Stimulated activated memory B cell treated with anti-CD40 and anti-IgM and Interleukin-4, amounts not matched to agents 10 μg/mL and 1 μg/mL and 100 μg/mL, for 72 hours (primary cell): ENCODE measurements at places on chromosomes 6 and 20.

DNA sequence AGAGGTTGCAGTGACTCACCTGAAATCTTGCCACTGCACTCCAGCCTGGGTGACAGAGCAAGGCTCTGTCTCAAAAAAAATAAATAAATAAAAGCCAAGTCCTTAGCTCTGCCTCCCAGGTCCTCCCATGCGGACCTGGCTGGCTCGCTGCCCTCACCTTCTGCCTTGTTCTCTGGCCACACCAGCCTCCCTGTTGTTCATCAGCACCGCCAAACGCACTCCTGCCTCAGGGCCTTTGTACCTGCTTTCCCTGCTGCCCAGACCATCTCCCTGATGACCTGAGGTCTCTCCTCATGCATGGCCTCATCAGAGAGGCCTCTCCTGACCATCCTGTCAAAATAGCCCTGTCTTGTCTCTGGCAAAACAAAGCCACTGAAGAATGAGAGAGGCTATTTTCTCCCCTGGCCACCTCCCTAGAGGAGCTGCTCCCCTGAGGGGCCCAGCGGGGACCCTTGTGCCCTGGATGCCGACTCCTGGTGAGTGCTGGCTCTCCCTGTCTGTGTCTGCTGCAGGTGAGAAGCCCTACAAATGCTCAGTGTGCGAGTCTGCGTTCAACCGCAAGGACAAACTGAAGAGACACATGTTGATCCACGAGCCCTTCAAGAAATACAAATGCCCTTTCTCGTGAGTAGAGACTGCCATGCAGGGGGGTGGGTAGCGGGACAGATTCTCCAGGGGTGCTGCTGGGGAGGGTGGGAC, 22.6 kb upstream of the CHMP4B start:
- ATAC-seq, result no peak

DNA sequence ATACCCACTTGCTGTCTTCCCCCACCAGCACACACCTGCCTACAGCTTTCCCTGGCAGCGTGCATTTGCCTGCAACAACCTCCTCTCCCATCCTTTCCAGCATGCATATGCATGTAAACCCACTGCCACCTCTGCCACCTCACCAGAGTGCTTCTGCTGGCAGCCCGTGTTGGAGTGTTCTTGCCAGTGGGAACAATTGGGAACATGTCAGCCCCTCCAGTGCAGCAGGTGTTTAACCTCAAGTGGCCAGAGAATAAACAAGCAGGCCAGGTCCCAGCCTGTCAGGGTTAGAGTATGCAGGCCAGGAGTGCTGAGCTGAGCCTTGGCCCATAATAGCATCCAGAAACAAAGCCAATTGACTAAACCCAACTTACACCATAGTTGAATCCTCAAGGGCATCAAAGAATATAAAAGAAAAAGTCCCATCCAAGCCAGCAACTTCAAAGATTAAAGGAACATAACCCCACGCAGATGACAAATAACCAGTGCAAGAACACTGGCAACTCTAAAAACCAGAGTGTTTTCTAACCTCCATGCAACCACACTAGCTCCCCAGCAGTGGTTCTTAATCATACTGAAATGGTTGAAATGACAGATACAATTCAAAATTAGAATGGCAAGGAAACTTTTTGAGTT, 1212.1 kb upstream of the CITED2 start:
- peak; percentile 67 for ATAC-seq

- peak; percentile 54 for ATAC-seq
Observed at GRCh38 chr20:3716195-3716834, 3.9 kb upstream of the SIGLEC1 start.

DNA sequence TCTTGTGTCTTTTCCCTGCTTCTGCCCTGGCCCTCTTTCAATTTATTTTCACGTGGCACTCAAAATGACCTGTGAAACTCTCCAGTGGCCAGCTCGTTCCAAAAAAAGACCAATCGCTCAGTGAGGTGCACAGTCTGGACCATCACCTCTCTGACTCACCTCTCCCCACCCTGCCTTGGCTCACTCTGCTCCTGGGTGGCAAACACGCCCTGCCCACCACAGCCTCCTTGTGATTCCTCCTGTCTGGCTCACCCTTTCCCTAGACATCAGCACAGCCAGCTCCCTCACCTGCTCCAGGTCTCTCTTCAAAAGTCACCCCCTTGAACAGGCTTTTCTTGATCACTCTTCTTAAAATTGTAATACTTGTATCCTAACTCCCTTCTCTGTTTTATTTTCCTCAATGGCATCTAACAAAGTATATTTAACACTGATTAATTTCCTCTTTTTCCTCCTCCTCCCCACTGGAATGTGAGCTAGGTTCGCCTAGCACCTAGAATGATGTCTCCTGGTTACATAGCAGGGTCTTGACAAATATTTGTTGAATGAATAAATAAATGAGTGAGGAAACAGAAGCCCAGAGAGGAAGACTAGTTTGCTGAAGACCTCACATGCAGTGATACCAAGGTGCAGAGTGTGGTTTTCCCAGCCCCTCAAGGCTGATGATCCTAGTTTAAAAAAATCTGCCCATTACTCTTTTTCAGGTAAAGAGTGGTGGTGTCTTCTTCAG, 109.0 kb downstream of the GJA10 start:
- ATAC-seq, result no peak

GRCh38 chr20:64027981-64028685, 7.8 kb upstream of the C20orf204 start:
- no peak for ATAC-seq

DNA sequence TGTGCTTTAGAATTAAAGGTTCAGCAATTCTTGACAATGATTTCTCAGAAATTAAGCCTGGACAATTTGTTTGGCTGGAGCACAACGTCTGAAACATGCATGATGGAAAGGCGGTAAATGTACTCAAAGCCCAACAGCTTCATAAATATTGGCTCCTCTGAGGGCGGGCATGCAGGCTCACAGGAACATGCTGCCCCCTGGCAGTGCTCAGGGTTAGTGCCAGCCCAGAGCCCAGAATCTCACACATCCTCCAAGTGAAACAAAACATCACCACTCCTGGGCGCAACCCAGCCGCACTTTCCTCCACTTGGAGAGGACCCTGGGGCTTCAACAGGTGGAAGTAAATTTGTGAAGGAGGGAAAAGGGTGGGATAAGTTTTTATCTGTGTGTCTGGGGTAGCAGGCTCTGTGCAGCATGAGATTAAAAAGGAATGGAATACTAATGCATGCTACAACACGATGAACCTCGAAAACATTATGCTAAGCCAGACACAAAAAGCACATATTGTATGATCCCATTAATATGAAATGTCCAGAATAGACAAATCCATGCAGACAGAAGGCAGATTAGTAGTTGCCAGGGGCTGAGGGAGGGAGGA, 54.1 kb upstream of the PTPRT start:
- no peak for ATAC-seq

- ATAC-seq, result no peak
Observed at GRCh38 chr20:24969186-24970029, 20.3 kb downstream of the CST7 start.

- no peak for ATAC-seq
Observed at GRCh38 chr20:3782597-3782996, 1.3 kb upstream of the SPEF1 start.

GRCh38 chr6:97114645-97115044, 168.4 kb downstream of the MMS22L start:
- ATAC-seq, result no peak

DNA sequence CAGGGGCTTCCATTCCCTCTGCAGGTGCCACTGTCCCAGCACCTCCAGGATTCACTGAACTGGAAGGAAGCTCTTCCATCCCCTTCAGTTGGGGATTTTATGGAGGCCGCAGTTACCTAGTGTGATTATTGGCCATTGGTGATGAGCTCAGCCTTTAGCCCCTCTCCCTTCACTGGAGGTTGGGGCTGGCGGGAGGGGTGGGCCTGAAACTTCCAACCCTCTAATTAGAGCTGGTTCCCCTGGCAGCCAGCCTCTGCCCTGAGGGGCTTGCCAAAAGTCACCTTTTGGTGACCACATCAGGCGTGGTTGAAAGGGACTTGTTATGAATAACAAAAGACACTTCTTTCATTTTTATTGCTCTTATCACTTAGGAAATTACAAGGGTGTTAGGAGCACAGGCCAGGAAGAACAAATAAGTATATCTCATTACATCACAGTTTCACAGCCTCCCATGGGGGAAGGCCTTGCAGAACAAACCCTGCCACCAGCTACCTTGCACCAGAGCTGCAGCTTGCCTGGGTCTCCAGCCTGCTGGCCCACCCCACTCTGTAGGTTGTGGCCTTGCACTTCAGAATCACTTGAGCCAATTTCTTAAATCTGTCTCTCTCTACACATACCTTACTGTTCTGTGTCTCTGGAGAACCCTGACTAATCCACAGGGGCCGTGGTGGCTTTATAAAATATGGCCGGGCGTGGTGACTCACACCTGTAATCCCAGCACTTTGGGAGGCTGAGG, 5.0 kb downstream of the PYGB start:
- ATAC-seq, result no peak

DNA sequence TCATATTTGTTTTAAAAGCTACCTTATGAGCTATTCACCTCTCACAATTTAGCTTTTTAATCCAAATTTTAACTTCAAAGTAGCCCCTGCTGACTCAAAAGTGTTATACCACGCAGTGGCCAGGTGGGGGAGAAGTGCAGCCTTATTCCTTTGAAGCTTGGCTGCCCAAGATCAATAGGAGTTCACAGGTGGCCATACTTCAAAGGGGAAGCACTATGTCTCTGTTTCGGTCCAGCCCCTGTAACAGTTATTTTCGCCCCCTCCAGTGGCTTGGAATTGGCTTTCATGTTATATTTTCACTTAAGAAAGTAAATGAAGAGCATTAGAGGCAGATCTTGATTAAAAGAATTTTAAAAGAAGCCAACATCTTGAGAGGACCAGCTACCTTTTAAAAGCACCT, 608.4 kb downstream of the EPHA7 start:
- peak; percentile 50 for ATAC-seq

- no peak for ATAC-seq
Observed at GRCh38 chr20:63326314-63327230, 33.6 kb downstream of the COL20A1 start.

DNA sequence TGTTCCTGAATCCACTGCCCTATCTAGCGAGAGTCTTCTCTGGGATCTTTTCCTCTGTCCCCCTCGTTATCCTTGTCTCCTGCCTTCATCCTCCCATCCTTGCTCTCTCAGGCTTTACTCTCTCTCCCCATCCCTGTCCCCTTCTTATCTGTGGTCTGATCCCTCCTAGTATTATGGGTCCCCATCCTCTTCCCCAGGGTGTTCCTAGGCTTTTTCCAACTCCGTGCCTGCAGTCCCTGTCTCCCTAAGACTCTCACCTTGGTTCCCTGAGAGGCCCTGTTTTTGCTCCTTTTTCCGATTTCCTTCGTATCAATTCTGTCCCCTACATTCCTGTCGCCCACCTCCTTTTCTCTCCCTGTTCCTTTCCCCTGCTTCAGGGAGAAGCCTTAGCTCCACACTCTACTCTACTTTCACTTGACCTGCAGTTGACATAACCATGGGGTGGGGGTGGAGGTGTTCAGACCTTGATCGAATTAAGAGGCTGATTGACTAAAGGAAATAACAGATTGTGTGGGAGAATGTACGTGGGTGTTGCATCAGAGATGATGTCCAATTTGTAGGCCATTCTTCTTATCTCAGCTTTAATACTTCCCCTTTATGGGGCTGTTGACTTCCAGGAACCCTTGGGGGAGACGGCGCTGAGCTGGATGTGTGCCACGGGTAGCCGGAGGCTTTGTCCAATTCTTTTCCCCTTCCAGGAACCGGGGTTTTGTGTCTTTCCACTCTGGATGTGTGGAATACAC, 905 bp downstream of the PPARD start:
- ATAC-seq, result no peak

- ATAC-seq, result no peak
Observed at GRCh38 chr20:25374842-25375241, 15.8 kb downstream of the ABHD12 start.

DNA sequence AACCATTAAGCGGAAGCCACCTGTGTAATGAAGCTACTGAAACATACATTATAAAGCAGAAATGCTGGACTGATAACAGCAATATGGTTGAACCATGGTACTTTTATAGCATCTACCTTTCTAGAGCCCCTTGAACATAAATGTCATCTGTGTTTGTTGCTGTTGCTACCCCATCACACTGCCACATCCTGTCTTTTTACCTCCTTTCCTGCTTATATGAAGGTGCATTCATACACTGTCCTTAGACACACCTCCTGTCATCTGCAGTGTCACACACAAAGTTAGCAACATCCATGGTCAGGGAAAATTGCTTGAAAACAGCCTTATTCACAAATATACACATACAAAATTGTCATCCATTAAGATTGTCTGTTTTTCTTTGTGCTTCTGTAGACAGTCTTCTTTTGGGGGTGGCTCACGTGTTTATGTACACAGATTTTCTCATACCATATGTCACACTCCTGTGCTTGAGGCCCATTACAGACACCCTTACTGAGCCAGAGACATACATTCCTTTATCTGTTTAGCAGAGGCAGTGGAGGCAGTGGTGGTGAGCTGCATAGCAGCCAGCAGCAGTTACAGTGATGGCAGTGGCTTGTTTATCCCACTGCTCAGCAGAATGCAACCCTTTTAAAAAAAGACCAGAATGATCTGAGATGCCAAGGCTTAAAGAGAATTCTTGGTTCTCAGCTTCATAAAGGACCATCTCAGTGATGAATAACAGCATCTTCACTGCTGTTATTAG, 25.9 kb downstream of the C6orf62 start:
- no peak for ATAC-seq

- ATAC-seq, result no peak
Observed at GRCh38 chr20:23085436-23086055, 578 bp downstream of the CD93 start.
